ENCODE measurements at places on chromosomes 7 and 10. TPM values are rescaled to one million over a fixed set of nuclear protein-coding genes. Genes with fewer than 3 reads are reported as not detected.

Gene PPP2R2D
- 27.3 TPM for polyA plus RNA-seq

Gene GIMAP6
- polyA plus RNA-seq: 8.2 TPM

DNA sequence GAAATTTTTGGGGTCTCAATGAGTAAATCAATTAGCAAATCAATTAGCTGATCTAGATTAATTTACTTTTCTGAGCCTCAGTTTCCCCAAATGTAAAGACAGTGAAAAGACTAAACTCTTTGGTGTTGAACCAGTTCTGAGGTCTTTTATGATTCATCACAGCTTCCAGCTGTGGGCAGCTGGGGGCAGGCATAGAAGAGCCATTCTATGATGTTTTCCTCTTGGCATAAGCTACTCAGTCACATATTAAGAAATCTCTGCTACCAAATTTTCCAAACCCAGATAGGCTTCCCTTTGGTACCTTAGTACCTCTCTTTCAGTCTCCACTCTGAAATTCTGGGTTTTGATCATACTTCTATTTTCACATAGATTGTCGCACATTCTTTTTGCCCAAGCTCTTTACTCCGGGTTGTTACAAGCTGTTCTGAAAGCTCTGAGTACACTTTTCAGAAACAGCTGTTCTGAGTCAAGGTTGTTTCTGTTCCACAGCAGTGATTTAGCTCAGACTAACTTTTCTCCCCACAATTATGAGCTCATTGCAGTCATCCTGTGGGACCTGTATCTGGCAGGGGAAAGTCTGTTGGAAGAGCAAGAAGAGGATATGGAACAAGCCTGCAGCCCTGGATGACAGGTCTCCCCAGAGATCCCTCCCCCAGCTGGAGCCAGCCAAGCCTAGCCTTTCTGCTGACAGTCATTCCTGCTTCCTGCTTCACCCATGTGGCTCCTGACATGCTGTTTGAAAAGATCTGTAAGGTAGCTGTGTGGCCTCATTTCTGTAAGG is 599.6 kb upstream of the GHITM start:
- peak; percentile 65 for DNase-seq

- DNase-seq: no peak
Observed at GRCh38 chr7:41187322-41187721, 515.6 kb downstream of the INHBA start.

GRCh38 chr10:43120929-43121314 is 17.3 kb upstream of the CSGALNACT2 start:
- peak; percentile 50 for DNase-seq

DNA sequence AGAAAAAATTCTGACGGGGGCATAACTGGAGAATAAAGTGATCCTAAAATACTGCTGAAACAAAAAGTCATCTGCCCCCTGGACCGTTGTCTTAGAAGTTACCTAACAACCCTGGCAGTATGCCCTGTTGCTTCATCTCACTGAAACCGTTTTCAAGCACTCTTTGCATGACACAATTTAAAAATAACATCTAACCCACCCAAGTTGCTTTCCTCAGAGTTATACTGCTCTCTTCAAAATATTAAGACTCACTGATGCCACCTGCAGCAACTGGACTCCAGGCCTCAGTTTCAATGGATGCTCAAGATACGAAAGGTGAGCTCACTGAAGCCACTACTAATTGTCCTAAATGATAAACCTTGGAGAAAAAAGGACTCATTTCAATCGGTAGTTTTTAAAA is 57.4 kb downstream of the CDK6 start:
- DNase-seq: no peak

- DNase-seq: no peak
Observed at GRCh38 chr7:7766671-7767070, 48.3 kb upstream of the RPA3 start.

DNA sequence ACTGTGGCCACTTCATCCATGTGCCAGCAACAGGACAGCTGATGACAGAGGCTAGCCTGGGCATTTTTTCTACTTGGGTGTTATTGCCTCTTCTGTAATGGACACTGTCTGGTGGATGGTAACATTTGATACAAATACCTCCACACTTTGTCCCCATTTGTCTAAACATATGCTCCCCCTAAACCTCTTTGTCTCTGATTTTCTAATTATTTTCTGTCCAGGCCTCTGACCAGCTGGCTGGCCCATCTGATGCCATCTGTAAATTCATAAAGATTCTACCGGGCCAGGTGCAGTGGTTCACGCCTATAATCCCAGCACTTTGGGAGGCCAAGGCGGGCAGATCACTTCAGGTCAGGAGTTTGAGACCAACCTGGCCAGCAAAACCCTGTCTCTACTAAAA is 84.7 kb upstream of the IFRD1 start:
- DNase-seq: no peak

Gene IL6
- polyA plus RNA-seq: 0.51 TPM

- no peak for DNase-seq
Observed at GRCh38 chr10:107809889-107810288, 645.4 kb upstream of the SORCS1 start.

Gene SSC4D
- polyA plus RNA-seq: 1.3 TPM

DNA sequence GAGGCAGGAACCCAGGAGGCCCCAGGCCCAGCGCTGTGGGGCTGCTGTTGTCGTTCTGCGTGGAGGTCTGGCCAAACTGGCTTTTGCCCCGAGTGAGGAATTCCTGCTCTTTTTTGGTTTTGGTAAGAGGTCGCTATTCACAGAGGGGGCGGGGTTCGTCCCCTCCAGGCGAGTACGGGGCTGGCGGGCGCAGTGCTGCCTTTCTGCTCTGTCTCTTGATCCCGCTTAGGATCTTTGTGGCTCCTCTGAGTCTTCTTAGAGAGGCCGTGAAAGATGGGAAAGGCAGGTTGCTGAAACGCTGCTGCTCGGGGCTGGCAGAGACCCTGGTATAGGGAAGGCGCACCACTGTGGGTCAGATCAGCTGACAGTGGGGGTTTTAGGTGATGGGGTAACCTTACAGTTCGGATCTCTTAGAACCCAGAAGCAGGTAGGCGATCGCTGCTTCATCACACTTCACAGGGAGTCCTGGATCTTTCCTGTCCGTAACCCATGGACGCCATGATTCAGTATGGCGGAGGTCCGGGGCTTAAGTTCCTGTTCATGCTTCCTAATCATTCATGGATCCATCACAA is 136.7 kb downstream of the KIF20B start:
- DNase-seq: no peak

DNA sequence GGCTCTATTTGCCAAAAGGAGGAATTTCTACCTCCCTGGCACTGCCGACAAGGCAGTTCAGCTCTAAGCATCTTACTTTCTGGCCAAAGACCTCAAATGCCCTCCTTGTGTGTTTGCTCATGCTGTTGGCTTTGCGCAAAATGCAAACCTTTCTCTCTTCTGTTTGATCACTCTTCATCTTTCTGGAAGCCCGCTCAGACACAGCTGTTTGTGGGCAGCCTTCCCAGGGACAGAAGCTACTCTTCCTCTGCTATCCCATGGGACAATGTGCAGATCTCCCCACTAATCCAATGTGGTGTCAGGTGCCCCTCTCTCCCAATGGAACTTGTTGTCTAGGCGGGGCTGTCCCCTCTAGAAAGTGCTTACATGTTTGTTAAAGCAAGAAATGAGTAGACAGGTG is 278.7 kb downstream of the CCSER2 start:
- no peak for DNase-seq

Gene PNLIPRP1
- polyA plus RNA-seq: 0.34 TPM

- DNase-seq: no peak
Observed at GRCh38 chr7:40135317-40135610, 459 bp downstream of the SUGCT start.

Gene TBXAS1
- polyA plus RNA-seq: 1.7 TPM

Gene PRSS37
- not detected for polyA plus RNA-seq

Gene HOXA7
- 2.9 TPM for polyA plus RNA-seq

- DNase-seq: no peak
Observed at GRCh38 chr10:30176182-30176581, 116.8 kb upstream of the JCAD start.

- no peak for DNase-seq
Observed at GRCh38 chr10:99693933-99694583, 34.7 kb downstream of the ENTPD7 start.

Gene ZNF365
- not detected for polyA plus RNA-seq

Gene CALHM3
- polyA plus RNA-seq: not detected

DNA sequence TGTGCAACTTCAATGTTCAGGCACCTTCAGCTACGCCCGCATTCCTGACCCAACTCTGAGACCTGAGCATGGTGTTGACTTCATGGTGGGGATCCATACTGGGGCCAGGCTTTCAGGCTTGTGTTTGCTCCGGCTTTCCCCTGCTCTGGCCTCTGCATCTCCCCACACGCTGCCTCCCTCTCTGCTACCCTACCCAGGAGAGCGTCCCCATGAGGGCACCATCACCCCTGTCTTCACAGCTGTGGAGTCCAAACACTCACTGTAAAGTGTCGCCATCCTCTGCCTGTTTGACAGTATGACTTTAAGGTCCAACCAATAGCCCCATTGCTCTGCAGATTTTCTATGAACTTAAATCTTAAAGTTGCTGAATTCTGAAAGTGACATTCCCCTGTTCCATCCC is 199.0 kb upstream of the GRB10 start:
- no peak for DNase-seq

Gene PTN
- polyA plus RNA-seq: 0.74 TPM

DNA sequence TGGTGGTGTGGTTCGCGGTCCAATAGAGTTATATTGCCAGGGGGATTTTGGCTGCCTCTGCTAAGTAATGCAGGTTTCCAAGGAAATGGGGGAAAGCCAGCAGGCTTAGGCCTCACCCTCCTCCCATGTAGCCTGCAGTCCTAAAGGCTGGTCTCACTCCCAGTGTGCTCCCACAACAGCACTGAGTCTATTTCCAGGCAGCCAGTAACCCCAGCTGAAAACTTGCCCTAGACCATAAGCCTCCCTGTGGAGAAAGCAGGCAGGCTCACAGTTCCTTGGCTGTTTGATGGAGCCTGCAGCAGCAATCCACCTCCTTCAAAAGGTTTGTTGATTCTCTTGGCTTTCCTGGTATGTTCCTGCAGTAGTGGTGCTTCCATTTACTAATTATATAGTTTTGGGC is 220.0 kb upstream of the ZNF804B start:
- DNase-seq: no peak

DNA sequence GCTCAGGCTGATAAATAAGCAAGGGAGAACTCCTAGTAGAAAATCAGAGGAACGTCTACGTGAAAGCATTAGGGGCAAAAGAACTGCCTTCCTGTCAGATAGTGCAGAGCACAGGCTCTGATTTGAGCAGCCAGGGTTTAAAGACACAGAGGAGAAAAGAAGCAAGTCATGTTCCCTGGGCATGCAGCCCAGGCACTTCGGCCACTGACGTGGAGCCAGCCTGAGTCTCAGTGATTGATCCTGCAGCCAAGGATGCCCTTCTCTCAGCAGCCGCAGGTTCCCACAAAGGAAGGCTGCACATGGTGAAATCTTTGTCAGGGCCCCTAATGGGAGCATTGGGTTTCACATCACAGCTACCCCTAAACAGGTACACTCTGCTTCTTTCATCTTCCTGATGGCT is 161.7 kb upstream of the HPS1 start:
- DNase-seq: peak; percentile 60

DNA sequence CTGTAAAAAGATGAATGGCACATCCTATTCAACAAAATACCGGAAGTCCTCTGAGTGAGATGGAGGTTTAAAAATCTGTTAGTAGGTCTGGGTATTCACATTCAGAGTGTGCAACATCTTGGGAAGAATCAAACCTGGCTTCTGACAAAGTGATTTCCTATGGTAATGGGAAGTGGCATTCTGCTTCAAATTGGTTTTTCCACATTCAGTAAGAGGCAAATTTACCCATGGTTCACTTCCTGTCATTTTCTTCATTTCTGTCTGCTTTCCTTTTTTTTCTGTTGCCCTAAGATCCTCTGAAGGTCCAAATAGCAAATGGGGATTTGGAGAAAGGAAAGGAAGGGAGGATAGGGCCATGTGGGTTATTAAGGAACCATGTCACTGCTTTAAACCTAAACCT is 218.3 kb downstream of the DOCK4 start:
- no peak for DNase-seq

Gene DNA2
- 1.8 TPM for polyA plus RNA-seq

Gene NRCAM
- polyA plus RNA-seq: 1.8 TPM

Gene OR2A5
- polyA plus RNA-seq: not detected
